Tibial nerve (tissue), 4 donors: ENCODE measurements at places on chromosomes 2 and 18. TPM values are rescaled to one million over a fixed set of nuclear protein-coding genes. Genes with fewer than 3 reads are reported as not detected.
A peak's percentile ranks its signal among the peaks of the same experiment; 100 is the strongest.

DNA sequence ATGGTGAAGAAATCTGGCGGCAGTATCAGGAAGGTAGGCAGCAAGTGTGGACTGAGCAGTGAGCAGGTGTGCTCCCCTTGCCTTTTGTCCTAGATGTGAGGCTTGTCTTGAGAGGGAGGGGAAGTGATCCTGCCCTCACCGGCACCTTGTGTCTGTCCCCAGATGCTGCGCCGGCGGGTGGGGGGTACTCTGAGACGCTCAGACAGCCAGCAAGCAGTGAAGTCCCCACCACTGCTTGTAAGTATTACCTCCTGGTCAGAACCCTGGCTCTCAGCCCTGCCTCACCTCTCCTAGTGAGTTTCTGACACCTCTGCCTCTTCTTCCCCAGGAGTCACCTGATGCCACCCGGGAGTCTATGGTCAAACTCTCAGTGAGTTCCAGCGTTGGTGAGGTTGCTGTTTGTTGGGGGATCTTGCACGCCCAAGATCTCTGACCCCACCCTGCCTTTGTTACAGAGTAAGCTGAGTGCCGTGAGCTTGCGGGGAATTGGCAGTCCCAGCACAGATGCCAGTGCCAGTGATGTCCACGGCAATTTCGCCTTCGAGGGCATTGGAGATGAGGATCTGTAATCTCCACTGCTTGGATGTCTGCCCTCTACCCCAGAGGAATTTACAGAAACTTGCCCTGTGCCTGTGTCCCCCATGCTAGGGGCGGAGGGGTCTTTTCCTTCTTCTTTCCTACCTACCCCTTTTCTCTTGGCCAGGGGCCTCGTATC, 4.2 kb downstream of the ZNF513 start:
- DNase-seq = no peak

DNA sequence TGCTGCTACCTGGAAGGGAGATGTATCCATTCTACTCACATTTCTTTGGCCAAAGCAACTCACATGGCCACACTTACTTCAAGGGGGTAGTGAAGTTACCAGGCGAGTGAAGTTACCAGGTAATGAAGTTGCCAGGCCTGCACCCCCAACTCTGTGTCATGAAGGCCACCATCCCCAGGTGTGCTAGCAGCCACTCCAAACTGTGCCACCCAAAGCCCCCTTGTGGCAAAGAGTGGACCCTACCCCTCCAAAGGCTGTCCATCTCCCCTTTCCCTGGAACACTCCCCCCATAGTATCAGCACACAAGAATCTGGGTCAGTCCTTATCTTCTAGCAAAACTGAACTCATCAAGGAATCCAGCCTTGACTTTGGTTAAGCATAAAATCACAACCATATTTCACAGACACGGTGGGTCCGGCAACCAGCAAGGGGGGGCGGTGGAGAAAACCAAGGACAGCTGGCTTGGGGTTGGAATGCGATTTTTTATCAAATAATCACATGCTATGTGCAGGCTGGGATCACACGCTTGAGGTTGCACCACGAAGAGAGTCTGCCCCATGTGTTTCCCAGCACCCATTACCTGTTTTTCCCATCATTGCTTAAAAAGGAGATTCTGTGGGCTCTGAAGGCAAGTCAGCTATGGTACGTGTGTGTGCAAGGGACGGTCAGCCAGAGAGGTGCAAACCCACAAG, 60.9 kb downstream of the ZFP36L2 start:
- no peak for DNase-seq

DNA sequence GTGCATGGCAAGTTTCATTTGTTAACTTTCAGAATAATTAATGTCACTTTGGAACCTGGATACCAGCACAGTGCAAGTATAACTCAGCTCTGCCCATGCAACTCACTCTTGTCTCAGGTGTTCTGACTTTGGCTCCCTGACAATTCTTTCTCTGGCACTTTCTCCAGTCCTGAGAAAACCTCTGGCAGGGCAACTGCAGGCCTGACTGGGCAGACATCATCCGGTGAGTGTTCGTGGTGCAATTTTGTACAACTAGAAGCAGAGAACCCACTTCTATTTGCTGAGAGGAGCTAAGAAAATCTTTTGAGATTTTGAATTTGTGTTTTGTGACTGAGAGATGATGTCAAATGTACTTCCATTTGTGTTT, 143.0 kb downstream of the AQP4 start:
- DNase-seq = no peak

DNA sequence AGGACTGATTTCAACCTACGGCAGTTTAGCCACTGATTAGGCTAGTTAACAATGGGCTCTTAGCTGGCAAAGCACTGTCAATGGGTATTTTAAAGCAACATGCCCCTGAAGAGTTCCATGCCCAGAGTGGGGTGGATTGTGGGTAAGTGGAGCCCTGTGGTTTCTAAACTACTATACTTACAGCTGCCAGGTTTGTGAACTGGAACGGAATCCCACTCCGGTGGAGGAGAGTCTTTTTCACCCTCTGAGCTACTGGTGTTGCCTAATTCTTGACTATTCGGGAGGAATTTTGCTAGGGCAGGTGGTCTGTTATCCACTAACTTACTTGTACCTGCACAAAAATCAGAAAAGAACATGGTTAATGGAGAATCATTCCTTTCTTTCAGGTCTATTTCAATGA, 52.6 kb downstream of the ZAP70 start:
- no peak for DNase-seq

GRCh38 chr2:175805442-175806124, 196.5 kb downstream of the LNPK start:
- DNase-seq = no peak

The CAPN13 gene
- not detected for total RNA-seq

DNA sequence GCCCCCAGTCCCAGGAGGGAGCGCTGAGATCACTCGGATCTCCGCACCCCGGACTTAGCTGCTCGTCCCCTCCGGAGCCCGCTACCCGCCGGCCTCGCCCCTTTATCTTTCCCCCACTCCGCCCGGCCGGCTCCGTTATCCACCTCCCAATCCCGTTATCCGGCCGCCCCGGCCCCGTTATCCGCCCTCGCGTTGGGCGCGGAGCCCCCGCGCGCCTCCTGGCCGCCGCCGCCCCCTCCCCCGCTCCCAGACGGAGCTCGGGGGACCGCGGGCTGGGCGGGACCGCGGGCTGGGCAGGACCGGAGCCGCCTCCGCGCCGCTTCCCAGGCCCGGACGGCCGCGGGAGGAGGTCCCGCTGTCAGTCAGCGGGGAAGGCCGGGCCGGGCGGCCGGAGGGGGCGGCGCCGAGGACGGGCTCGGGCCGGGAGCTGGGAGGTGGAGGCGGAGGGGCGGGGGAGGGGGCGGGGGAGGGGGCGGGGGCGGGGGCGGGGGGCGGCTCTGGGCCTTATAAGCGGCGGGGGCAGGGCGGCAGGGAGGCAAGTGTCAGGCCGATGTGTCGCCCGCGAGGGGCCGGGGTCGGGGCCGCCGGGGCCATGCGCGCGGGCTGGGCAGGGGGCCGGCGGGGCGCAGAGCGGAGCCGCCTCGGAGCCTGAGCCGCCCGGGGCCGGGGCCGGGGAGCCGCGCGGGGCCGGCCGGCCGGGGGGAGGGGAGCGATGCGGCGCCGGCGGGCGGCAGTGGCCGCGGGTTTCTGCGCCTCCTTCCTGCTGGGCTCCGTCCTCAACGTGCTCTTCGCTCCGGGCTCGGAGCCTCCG, at the start of gene PKDCC:
PKDCC (plus strand) TSS at position 534 of the 811 bp plus-strand sequence; CDS start at position 713, 179 bp downstream.
- peak; percentile 70 for DNase-seq

- DNase-seq = no peak
Observed at GRCh38 chr18:38695559-38696280, 1130.1 kb upstream of the CELF4 start.

The C1QL2 gene
- total RNA-seq = not detected

GRCh38 chr18:78732273-78733210, 247.1 kb upstream of the SALL3 start:
- no peak for DNase-seq

DNA sequence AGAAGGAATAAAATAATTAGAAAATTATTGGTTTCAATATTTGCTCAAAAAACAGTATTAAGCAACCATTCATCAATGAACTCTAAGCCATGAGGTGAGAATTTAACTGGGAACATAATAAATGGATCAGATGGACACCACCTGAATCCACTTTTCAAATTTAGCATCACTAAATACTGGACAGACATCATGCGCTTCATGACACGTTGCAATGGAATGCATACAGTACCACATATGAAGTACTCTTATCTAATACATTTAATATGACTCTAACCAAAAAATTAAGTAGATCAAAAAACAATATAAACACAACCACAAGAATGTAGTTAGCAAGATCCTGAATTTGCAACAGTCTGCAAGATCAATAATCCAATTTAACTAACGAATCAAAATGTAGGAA, 76.6 kb downstream of the COBLL1 start:
- no peak for DNase-seq

GRCh38 chr18:55079481-55080355, 120.5 kb upstream of the CCDC68 start:
- no peak for DNase-seq

DNA sequence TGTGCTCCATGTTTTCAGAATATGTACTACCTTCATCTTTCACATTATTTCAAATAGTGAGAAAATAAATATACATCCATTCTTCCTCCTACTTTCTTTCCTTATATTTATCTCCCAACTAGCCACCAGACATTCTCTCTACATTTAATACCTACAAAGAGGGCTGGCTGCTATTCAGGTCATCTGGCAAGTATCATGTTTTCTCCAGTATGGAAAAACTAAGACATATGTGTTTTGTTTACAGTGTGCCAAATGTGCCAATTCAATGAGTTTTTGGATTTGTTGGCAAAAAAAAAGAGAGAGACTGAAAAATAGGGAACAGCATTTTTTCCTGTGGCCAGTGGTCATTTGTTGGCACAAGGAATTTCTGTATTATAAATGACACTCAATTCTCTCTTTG, 1207.3 kb downstream of the DPP10 start:
- DNase-seq = no peak

The ONECUT2 gene
- total RNA-seq = not detected

The LOXHD1 gene
- total RNA-seq = not detected
